NCI-H524 treated with DMSO at 0.1 percent for 48 hours (cell line): ENCODE measurements at places on chromosomes 4 and X.

GRCh38 chr4:76683144-76683543 lies 214.8 kb downstream of the SOWAHB start:
- no peak for DNase-seq

DNA sequence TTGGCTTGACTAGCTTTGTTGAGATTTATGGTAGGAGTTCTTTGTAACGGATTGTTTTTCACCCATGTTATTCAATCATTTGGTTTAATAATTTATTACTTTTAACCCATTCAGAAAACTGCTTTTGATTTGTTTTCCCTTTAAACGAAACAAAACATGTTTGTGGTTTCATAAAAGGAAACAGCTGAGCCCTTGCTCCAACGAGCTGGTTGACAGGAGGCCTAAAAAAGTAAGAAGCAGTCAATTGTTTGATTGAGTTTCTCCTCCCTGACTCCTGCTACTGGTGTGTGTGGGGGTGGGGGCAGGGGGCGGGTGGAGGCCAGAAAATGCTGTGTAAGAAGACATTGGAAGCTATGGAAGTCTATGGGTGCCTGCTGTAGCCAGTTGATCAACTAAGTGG lies 102.8 kb downstream of the CHRDL1 start:
- DNase-seq = no peak

DNA sequence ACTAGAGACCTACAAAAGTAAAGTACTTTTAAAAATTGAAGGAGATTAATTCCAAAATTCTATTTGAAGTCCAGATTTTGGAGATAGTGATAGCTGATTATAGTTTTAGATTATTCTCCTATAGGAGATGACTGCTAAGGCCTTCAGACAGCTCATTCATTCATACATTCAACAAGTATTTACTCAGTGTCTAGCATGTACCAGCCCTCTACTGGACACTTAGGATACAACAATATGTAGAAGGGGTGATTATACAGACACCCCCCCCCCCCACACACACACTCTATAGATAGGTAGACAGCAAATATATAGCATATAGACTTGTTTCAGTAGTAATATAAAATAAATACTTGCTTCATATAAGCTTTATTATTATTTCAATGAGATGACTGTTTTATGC lies 60.4 kb upstream of the TAF9B start:
- DNase-seq = no peak

DNA sequence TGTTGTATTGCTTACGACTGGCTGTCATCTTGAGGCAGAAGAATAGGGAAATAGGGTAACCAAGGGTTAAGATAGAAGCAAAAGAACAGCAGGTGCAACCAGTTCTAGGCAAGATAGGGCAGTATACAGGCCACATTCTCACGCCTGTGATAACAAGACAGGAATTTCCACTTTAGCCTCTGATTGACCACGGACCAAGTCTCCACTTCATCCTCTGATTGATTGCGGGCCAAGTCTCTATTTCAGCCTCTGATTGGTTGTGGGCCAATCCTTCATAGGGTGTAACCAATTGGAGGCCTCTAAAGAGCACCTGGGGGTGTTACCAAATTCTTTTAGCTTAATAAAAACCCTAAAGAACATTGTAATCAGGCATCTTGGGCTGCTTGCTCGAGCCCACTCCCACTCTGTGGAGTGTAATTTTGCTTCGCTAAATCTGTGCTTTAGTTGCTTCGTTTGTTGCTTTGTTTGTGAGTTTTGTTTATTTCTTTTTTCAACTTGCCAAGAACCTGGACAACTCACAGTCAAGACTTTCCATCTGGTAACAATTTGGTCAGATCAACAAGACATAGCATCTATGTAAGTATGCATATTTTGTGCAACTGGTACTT lies 8.7 kb upstream of the TBC1D9 start:
- DNase-seq = no peak

- DNase-seq = no peak
Measured at GRCh38 chr4:102299354-102300107, 45.8 kb downstream of the SLC39A8 start.

DNA sequence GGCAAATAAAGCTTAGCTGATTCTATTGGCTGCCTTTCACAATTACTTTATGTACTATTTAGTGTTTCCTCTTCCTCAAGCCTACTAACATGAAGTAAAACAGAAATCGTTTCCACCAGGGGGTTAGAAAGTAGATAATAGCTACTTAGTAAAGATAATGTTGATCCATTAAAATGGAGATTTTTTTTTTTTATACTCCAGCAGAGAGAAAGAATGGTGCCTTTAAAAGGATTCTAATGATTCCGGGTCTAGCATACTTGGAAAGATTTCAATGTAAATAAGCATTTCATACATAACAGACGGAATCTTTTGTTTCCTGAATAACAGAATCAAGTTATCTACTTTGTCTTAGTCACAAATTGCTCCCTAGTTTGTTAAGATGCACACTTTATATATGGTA lies 37.1 kb downstream of the GK start:
- no peak for DNase-seq

- no peak for DNase-seq
Measured at GRCh38 chr4:5916229-5916628, 23.3 kb upstream of the CRMP1 start.

DNA sequence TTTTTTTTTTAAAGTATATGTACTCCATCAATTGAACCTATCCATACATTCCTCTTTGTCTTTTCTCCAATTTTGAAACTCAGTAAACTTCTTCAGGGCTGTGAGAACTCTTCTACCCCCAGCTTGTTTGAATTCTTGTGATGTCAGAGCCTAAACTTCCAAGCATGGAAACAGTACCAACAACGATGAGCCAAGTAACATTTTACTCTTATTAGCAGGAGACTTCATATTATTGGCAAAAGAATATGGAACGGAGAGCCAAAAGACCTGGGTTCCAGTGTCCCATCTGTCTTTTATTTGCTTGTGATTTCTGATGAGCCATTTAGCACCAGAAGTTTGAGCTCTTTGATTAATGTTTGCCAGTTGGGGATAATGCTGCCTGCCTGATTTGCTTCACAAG lies 5.3 kb downstream of the DIAPH2 start:
- DNase-seq = no peak

DNA sequence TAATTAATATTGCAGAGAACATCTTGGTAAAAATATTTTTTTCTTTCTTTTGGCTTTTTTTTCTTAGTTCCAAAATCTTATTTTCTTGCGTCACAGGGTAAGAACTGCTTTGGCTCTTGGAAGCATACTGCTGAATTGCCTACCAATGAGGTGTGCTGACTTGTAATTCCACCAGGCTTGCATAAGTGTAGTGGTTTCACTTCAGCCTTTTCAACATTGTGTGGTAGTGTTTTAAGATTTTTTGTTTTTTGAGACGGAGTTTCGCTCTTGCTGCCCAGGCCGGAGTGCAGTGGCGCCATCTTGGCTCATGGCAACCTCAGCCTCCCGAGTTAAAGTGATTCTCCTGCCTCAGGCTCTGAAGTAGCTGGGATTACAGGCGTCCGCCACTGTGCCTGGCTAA lies 42.4 kb downstream of the N4BP2 start:
- DNase-seq = no peak

DNA sequence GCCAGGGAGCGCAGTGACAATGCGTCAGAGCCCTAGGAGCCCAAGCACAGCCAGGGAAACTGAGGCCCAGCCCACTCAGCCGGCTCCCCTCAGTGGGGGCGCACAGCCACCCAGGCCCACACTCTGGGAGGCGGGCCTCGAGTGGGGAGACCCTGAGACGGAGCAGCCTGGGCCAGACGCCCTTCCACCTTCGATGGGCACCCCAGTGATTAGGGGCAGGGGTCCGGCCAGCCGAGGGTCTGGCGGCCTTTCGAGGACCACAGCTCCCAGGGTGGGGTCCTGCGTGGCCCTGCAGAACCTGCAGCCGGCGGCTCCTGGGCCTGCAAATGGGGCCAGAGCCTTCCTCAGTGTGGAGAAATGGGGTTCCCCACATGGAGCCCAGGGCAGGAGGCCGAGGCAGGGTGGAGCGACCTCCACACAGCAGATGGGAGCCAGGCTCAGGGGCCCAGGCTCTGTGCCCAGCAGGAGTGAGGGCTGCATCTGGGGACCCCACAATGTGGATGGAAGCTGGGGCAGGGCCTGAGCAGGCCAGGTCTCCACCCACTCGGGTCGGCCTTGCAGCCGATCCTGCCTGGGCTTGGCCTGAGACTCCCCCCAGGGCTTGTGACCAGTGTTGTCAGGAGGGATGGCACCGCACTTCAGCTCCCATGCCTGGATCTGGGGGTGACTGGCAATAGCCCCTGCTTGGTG lies 5.0 kb downstream of the HGFAC start:
- DNase-seq = no peak

DNA sequence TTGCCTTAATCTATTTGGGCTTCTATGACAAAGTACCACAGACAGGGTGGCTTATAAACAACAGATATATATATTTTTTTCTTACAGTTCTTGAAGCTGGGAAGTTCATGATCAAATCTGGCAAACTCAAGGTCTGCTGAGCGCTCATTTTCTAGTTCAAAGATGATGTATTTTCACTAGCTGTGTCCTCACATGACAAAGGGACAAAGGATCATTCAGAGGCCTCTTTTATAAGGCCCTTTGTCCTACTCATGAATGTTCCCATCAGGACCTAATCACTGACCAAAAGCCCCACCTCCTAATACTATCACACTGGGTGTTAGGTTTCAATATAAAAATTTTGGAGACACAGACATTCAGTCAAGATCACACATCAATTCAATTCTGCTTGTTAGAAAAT lies 2025.2 kb downstream of the PCDH7 start:
- DNase-seq = no peak

- DNase-seq = no peak
Measured at GRCh38 chr4:22487328-22487727, 28.5 kb downstream of the ADGRA3 start.

DNA sequence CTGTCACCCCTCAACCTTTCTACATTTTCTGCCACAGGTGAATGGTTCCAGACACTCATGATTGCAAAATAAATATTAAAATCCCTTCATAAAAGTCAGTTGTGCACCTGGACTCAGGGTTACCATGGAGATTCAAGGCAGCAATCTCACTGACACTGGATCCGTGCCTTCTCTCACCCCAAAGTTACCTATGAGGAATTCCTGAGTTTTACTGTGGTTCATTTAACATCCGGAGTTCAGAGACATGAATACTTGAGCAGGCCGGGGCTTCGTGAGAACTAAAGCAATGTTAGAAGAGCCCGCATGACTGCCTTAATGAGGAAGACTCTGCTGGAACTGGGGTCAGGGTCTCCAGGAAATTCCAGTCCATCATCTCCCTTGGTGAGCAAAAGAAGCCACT lies 12.5 kb upstream of the CLNK start:
- DNase-seq = no peak
